ENCODE measurements at places on chromosomes 2 and 18. TPM values are rescaled to one million over a fixed set of nuclear protein-coding genes. Genes with fewer than 3 reads are reported as not detected.

The AKAIN1 gene
- not detected for total RNA-seq

The TBR1 gene
- total RNA-seq = 0.02 TPM

The GNAL gene
- 17.3 TPM for total RNA-seq

GRCh38 chr2:16035747-16036745 is 95.7 kb downstream of the MYCN start:
- no peak for DNase-seq

The IGFBP2 gene
- total RNA-seq = 11.6 TPM

DNA sequence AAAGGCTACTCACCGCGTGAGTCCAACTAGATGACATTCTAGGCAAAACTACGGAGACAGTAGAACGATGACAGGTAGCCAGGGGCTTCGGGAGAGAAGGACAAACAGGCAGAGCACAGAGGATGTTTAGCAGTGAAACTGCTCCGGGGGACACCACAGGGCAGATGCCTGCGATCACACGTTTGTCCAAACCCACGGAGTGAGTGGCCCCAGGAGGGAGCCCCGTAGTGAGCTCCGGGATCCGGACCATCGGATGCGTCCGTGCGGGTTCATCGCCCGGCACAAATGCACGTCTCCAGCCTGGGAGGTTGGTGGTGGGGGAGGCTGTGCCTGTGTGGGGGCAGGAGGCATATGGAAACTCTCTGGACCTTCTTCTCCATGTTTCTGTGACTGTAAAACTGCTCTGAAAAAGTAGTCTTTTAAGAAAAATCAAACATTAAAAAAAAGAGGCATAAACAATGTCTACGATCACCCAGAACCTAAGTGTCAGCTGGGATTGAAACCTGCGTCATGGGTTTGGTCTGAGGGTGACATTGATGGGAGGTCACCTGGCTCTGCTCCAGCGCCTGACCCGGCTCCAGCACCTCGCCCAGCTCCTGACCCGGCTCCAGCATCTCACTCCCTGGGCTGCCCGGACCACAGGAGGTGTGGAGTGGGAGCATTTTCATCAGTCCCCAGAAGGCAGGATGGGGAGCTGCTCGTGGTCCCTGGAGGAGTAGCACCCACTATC is 83.0 kb upstream of the CTDP1 start:
- DNase-seq = no peak

The SCYGR4 gene
- not detected for total RNA-seq

DNA sequence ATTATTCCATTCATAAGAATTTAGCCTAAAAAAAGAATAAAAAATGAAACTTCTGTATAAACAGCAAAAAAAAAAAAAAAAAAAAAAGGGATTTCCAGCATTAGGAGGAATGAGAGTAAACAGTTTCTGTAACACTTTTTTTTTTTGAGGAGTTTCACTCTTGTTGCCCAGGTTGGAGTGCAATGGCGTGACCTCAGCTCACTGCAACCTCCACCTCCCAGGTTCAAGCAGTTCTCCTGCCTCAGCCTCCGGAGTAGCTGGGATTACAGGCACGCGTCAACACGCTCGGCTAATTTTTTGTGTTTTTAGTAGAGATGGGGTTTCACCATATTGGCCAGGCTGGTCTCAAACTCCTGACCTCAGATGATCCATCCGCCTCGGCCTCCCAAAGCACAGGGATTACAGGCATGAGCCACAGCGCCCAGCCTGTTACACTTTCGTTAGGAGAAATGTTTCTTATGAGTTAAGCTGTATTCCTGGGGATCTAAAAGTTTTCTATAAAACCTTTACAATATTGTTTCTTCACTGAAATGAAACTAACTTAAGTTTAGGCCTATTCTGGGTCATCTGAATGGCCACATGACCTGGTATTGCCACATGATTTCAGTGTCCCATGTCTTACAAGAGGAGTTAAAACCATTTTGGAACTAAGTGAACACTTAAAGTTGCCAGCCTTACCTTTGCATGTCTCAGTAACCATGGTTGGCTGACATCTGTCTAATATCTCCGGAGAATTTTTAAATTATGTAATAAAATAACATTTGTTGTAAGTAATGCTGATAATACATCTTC is 17.5 kb downstream of the SMAD2 start:
- DNase-seq = no peak

- DNase-seq = no peak
Observed at GRCh38 chr2:120262761-120263428, 10.2 kb downstream of the RALB start.

GRCh38 chr2:99430614-99431291 is 59.1 kb downstream of the REV1 start:
- peak; percentile 84 for DNase-seq

GRCh38 chr2:177667626-177668025 is 275.1 kb downstream of the AGPS start:
- DNase-seq = no peak

The DLGAP1 gene
- not detected for total RNA-seq

DNA sequence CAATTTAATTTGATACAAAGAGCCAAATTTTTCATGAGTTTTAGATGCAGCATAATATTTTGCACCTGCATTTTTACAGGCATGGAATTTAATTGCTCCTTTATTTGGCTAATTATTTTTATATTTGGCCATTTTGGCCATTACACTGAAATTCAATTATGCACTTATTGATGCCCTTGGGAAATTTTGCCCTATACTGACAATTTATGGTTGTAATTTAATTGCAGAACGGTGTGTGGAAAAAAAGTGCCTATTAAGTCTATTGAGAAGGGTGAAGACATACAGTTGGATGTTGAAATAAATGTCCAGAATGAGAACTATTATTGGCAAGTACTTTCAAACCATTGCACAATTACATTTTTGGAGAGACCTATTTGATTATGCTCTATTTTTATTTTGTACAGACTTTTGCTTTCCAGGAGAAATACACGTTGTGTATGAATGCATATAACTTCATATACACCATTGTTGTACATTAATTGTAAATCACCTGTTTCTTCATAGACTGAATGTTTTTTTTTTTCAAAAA is 1319.3 kb upstream of the CDH2 start:
- no peak for DNase-seq

DNA sequence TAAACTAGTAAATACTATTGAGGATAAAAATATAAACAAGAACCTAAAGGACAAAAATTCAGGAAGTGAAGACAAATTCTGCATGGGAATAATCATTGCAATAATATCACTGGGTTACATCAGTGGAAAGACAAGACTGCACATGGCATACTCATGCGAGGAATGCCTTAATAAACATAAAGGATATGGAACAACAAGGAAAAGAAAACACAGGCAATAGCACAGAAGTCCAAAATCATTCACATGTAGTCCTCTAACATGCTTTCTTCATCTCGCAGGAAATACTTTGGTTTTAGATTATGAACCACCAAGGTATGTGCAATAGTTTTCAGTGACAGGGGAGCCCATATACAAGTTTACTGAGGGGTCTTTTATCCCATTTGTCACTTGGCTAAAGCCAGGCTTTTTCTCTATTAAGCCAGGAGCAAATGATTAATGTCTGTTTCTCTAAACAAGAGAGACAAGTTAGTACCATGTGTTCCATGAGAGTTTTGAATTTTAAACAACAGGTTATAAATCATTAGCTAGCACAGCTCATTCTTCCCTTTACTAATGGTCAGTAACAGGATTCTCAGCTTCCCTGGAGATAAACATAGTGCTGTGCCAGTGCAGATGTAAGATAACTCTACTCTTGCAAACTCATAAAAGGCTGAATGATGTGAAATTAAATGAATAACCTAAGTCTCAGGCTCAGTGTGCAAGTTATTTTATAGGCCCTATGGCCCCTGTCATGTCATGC is 353.6 kb upstream of the FSIP2 start:
- no peak for DNase-seq

DNA sequence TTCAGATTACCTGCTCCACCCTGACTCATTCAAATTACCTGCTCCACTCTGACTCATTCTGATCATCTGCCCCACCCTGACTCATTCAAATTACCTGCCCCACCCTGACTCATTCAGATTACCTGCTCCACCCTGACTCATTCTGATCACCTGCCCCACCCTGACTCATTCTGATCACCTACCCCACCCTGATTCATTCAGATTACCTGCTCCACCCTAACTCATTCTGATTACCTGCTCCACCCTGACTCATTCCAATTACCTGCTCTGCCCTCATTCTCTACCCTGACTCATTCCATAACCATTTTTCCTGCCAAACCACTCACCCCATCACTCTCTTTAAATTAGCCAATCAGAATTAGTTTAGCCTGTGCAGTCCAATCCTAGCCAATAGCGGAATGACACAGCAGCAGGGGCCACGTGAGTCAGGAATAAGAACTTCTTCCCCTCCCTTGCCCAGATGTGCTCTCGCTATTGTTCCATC is 26.2 kb downstream of the CFAP53 start:
- DNase-seq = no peak

DNA sequence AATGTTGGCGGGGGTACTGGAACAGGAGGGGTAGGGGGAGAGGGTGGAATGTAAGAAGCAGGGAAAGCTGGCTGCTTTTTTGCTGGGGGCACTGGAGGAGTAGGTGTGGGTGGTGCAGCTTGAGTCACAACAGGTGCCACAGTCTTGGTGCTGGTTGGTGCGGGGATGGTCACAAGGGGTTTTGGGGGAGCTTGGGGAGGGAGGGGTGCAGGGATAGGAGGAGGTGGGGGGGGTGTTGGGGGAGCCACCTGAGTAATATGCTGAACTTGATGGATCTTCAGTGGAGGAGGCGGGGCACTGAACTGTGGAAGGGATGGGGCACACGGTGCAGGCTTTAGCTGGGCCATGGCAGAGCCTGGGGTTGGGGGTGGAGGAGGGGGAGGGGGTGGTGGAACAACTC is 94.4 kb downstream of the RAPH1 start:
- DNase-seq = no peak

GRCh38 chr2:69340101-69340775 is 46.8 kb downstream of the GFPT1 start:
- no peak for DNase-seq

DNA sequence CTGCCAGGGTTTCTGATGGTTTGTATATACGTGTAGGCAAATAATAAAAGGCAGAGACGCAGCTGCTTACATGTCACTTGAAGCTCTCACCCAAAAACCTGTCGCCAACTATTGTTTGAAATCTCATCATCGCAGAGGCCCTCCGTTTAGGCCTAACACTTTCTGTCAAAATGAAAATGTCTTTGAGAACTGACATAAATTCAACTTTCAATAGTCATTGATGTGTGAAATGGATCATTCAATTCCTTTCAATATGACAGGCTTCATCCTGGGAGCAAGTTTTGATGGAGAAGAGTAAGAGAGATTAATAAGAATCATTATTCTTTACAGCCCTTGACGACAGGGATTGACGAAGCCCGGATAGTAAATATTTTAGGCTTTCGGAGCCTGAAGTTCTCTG is 2.7 kb downstream of the ACTG2 start:
- no peak for DNase-seq

- no peak for DNase-seq
Observed at GRCh38 chr2:224393157-224393872, 8.6 kb downstream of the FAM124B start.

The VWA3B gene
- not detected for total RNA-seq

- DNase-seq = peak; percentile 18
Observed at GRCh38 chr2:234913208-234913626, 38.6 kb upstream of the SH3BP4 start.

DNA sequence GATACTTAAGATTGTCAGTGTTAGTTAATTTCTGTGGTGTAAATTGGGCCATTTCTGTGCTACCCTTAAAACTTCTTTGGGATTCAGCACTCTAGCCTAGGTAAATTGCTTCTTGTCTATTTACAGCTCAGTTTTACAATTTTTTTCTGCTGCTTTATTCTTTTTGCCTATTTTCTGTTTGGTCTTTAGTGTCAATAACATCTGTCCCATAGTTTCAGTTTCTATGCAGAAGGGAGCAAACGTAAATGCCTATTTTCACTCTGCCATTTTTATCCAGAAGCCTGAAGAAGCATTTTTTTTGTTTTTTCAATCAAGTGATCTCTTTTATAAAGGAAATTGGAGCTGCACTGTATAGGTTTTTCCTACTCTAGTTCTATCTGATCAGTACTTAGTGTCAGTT is 564.9 kb upstream of the MEX3C start:
- no peak for DNase-seq

GRCh38 chr2:238995634-238996033 is 147.7 kb downstream of the TWIST2 start:
- no peak for DNase-seq

DNA sequence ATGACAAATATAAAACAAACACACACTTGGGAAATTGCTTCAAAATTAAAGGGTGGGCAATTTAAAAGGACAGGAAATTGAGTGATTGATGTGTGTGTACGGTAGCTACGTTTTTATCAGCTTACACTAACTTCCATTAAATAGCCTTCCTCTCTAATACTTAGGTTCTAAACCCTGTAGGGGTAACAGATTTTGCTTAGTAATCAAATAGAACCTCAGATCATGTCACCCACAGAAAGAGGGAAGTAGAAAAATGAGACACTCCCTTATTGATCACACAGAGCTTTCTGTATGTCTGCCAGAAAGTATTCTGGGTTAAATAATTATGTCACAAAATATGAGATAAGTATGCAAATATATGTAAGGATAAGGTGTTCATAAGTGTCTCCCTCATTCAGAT is 93.3 kb downstream of the ICA1L start:
- DNase-seq = no peak

- no peak for DNase-seq
Observed at GRCh38 chr18:13313006-13313686, 94.6 kb downstream of the LDLRAD4 start.

DNA sequence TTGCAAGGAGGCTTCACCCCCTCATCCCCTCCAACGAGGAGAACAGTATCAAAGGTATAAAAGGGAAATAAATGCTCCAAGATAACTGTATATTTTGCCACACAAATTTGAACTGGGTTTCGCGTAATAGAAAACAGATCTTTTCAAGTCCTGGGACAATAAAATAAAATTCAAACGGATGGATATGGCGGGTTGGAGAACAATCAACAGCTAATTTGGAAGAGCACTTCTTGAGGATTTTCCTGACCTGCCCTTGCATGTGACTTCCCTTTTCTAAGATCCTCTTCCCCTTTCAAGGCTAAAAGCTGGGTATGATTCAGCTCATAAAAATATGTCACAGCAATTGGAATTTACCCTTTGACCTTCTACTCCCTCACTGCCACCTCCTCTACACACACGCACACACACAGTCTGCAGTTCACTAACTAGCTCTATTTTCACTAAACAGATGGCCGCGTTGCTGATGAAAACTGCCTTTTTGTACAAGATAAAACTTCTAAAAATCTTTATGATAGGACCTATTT is 386.9 kb downstream of the FIGN start:
- peak; percentile 86 for DNase-seq

DNA sequence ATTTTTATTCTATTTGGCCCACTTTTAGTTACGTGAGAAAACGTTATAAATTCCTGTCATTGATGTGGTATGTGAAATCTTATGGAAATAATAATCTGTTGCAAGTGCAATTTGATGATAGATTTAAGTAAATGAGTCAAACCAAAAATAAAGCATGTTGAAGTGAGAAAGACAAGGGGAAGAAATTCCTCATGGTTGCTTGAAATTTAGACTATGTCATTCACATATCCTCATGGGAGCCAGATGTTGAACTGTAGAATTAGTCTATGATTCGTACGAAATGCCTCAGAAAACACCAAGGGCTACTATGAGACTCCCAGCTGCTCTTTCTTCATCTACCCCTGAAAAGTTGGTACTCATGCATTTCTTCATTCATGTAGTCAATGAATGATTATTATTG is 55.7 kb downstream of the KLHL14 start:
- DNase-seq = no peak

Data from H4 (cell line).